ENCODE measurements at places on chromosomes 2 and 18.

GRCh38 chr2:234287650-234288049 lies 209.2 kb downstream of the ARL4C start:
- DNase-seq, result no peak

- DNase-seq, result no peak
Measured at GRCh38 chr2:191670076-191670475, 7.9 kb upstream of the NABP1 start.

DNA sequence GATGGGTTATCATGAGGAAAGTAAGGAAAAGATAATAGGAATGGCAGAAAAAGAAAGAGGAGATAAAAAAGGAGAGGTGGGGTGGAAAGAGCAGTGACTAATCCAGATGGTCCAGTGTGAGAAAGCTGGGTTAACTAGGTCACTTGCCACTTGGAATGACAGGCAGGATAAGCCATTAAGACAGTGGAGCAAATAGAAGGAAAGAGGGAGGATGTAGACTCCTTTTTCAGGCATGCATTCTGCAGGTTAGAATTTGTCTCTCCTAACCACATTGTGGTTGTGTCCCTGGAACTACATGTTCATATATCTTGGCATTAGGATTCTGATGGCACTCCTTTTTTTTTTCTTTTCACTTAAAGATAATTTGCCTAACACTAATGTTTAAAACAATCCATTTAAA lies 13.4 kb upstream of the NEMP2 start:
- DNase-seq, result no peak

- DNase-seq, result no peak
Measured at GRCh38 chr2:174551697-174552096, 45.9 kb downstream of the WIPF1 start.

DNA sequence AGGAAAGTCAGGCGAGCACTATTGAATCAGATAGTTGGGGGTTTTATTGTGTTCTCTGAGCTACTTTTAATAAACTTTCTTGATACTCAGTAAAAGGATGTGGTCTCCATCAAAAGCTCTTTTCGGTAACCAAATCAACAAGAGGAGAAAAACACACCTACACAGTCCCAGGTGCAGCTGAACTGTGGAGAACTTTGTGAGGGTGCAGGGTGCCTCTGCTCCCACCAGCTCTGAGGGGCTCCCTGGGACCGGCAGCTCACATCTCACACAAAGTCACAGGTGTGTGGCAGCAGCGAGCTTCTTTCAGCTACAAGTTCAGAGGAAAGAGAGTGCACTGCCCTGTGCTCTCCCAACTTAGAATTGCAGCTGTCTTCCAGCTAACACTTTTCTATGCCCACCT lies 650.4 kb downstream of the RNF144A start:
- DNase-seq, result no peak

DNA sequence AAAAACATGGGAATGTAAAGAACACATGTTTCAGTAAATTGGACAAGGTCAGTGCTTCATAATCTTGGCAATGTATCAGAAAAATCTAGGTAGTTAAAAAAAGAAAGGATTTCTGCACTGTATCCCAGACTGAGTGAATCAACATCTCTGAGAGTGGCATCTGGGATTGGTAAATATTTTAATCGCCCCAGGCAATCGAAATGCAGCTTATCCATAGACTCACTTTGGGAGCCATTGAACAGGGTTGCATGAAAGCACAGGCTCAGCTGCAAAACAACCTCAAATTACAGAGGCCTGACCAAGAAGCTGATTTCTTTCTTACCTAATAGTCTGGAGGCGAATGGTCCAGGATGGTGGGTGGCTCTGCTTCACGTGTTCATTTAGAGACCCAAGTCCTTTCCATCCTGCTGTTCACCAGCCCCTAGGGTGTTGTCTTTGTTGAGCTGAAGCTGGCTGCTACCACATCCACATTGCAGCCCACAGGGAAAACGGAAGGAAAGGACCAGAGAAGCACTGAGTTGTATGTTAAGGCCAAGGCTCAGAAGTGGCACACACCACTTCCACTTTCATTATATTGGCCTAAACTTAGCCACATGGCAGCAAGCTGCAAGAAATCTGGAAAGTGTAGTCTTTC lies 59.0 kb downstream of the MOGAT1 start:
- no peak for DNase-seq

GRCh38 chr18:42363446-42364441 lies 408.7 kb downstream of the PIK3C3 start:
- no peak for DNase-seq

- peak; percentile 58 for DNase-seq
Measured at GRCh38 chr2:1546023-1546591, 132.8 kb downstream of the TPO start.

DNA sequence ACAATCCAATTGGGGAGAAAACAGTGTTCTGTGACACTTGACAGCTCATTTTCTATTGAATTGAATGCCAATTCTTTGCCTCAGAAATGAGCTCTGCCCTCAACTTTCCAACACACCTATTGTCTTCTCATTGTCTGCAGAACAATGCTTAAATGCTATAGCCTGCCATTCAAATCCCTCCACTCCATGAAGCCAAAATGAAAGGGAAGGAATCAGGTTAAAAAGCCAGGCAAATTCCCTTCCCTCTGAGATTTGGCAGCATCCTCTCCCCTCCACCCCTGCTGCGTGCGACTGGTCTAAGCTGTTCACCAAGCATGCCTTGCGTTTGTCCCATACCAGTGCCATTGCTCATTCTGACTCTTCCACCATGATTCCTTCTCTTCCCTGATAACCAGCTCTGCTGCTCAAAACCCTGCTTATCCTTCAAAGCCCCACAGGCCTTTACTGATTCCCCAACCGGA lies 32.4 kb upstream of the TMEM131 start:
- DNase-seq, result peak; percentile 63

GRCh38 chr2:200383380-200384110 lies 77.1 kb downstream of the SPATS2L start:
- peak; percentile 91 for DNase-seq

DNA sequence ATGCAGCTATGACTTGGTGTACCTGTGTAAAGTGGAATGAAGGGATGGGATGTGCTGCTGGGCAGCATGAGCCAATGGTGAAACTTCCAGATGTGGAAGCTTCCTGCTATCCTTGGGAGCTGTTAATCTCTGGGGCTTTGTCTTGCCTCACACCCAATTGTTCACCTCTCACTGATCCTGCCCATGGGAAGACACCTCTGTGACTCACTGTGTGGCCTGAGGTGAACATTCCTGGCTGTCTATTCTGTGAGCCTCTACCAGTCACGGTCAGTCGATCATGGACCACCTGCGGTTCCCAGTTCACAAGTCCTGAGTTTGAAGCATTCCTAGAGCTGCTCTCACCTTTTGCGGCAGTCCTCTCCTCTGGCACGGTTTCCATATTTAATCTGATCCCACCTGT lies 12.1 kb downstream of the NEURL3 start:
- no peak for DNase-seq

GRCh38 chr2:147559070-147559725 lies 285.6 kb upstream of the ACVR2A start:
- DNase-seq, result no peak

GRCh38 chr18:69763002-69763401 lies 184.7 kb downstream of the CD226 start:
- DNase-seq, result no peak

GRCh38 chr2:232889876-232890401 lies 19.9 kb downstream of the SNORC start:
- DNase-seq, result no peak

DNA sequence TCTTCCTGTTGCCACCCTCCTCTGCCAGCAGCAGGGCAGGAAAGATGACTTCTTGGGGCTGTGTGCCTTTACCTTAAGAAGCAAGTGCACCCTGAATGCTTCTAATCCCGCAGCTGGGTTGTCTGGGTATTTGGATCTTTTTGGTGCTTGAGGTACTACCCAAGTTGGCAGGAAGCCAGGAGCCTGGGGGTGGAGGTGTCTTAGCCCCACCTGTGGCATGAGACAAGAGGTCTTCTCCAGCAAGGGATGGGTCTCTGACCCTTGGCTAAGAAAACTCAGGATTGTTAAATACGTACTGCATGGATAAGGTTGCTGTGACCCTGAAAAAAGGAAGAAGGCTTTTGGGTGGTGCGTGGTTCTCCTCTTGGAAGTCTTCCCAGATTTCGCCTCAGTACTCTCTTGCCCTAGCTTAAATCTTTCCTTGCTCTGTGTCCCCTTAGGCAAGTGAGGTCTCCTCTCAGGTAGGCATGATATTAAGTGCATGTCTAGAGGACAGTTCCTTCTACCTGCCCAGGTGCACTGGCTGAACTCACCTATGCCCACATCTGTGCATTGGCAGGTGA lies 4.3 kb downstream of the HPCAL1 start:
- no peak for DNase-seq

DNA sequence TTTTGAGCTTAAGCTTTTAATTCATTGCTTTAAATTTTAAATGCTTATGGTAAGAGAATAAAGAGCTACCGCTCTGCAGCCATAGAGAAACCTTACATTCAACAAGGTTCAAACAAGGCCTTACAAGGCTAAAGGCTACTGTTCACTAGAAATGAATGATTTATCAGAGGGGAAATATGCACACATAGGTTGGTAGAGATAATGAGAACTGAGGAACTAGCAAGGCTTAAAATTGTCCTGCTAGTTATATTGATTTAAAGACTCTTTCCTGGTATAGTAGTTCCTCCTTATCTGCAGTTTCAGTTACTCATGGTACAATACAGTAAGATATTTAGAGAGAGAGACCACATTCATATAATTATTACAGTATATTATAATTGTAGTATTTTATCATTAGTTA lies 193.4 kb downstream of the WDR7 start:
- DNase-seq, result no peak

- no peak for DNase-seq
Measured at GRCh38 chr2:233062451-233062850, 2.3 kb downstream of the INPP5D start.

GRCh38 chr18:22412176-22412911 lies 5.4 kb downstream of the CTAGE1 start:
- DNase-seq, result peak; percentile 82

DNA sequence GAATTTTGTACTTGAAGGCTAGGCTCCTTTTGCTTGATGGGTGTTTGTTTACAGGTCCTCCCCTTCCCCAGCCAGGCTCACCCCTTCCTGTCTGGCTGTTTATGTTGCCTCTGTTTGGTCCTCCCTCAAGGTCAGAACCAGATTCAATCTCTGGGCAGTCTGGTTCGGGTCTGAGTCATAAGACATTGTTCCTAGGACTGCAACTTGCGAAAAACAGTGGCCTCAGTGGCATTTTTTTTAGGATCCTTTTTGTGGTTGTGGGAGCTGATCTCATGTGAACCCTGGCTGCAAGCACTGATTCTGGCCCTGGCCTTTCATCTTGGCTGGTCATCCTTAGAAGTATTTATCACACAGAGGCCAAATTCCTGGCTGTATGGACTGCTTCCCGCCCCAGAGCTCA lies 370.4 kb downstream of the CLIP4 start:
- peak; percentile 62 for DNase-seq

GRCh38 chr2:39246382-39246980 lies 2.7 kb upstream of the CDKL4 start:
- DNase-seq, result no peak

- no peak for DNase-seq
Measured at GRCh38 chr2:69545477-69545932, 98.0 kb downstream of the AAK1 start.

- DNase-seq, result peak; percentile 69
Measured at GRCh38 chr2:238582159-238582558, 155.4 kb downstream of the ASB1 start.

GRCh38 chr2:236257136-236257535 lies 7.1 kb downstream of the ASB18 start:
- no peak for DNase-seq

- peak; percentile 82 for DNase-seq
Measured at GRCh38 chr2:204673877-204674276, 128.6 kb downstream of the PARD3B start.

DNA sequence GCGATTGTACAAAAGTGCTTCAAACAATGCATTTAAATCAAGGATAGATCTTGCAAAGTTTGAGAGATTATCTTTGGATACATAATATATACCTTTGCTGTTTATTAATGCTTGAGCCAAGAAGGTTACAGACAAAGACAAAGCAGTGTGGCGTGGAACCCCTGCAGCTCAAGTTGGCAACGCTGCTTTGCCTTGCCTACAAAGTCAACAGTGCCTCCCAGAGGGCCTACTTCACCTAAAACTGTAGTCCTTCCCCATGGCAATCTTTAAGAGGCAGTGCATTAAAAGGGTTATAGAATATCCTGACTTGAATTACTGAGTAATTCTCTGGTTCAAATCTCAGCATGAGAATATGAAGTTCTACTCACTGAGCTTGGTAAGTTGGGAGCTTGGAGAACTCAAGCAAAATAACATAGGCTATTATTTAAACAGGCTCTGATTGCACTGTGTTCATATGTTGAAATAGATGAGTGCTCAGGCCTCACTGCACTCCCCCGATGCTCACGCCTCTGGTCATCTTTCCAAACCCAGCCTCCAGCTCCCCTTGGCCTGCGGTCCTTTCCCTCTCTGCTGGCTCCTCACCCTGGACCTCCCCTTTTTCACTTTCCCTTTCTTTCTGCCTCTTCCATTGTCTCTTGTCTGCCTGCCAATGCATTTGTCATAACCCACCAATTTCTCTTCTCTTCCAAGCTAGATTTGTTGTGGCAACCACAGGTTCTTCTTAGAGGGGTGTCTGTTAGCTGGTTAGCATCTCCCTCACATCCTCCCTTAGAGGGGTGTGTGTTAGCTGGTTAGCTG lies 96.5 kb downstream of the MYT1L start:
- no peak for DNase-seq

DNA sequence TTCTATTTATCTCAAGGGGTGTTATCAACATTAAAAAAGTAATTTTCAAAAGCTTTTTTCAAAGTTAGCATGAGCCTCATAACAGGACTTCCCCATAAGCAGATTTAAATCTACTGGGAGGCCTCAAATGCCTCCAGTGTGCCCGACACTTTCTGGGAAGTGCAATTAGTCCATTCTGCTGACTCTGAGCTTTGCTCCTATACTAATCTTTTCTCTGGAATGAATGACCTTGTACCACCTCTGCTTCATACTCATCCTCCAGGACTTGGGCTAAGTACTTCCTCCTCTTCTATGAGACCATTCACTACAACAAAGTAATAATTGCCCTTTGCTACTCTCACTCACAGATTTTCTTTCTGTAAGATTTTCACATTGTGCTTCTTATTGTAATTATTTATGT lies 111.1 kb downstream of the RIT2 start:
- DNase-seq, result no peak

DNA sequence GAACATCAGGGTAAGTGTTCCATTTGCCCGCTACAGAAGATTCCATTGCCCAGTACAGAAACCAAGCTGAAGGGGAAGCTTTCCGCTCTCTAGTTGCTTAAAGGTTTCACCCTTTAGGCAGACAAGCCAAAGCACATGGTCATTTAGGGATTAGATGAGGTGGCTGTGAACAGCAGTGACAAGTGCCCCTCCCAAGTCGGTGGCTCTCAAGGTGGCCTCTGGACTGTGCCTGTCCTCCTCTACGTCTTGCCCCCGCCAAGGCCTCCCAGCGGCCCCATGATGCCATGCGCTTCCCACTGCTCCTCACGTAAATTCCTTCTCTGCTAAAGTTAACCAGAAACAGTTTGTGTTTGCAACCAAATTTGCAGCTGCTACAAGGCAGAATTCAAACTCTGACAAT lies 24.2 kb upstream of the PTPN4 start:
- DNase-seq, result no peak

DNA sequence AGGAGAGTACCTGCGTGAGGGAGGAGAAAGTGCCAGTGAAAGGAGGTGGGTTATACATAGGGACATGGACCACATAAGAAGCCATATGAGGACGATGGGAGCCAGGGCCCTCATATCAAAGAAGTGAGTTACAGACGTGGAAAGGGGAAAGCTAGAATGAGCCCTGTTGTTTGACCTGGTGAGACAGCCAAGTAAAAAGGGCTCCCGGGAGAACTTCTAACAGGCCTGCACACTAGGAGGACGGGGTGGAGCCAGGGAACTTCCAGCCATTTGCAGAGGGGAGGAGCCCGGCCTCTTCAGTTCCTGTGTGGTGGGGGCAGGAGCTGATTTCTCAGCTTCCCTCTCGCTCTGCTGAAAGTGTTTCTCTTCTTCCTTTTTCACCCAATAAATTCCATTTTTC lies 84.1 kb upstream of the SLC66A3 start:
- DNase-seq, result peak; percentile 25
